ENCODE measurements at places on chromosomes 13 and 19.
A peak's percentile ranks its signal among the peaks of the same experiment; 100 is the strongest.

DNA sequence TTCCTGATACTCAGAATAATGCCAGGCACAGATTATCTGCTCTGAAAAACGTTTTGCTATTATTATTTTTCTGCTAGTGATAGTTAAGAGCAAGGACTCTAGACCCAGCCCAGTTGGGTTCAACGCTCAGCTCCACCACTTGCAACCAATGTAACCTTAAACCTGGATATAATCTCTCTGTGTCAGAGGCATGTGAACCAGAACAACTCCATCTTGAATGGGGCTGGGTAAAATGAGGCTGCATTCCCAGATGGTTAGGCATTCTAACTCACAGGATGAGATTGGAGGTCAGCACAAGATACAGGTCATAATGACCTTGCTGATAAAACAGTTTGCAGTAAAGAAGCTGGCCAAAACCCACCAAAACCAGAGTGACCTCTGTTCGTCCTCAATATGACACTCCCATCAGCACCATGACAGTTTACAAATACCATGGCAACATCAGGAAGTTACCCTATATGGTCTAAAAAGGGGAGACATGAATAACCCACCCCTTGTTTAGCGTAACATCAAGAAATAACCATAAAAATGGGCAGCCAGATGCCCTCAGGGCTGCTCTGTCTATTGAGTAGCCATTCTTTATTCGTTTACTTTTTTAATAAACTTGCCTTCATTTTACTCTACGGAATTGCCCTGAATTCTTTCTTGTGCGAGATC lies 13.6 kb downstream of the FAM187B start:
- DNase-seq, result no peak

DNA sequence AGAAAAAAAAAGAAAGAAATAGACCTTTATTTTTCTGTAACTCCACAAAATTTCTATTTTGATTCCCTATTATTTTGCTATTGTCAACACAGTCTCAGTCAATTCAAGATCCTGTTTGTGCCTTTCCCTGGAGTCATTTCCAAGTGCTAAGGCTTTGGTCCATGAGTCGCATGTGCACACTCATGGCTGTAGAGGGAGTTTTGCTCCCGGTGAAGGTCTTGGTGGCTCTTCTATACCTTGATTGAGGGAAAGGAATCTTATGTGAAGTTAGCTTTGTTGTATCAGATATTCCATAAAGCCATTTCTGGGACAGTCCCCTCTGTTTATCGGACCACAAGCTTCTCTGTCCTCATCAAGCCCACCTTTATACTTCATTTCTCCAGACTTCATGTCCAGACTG lies 58.7 kb upstream of the ALOX5AP start:
- peak; percentile 33 for DNase-seq

DNA sequence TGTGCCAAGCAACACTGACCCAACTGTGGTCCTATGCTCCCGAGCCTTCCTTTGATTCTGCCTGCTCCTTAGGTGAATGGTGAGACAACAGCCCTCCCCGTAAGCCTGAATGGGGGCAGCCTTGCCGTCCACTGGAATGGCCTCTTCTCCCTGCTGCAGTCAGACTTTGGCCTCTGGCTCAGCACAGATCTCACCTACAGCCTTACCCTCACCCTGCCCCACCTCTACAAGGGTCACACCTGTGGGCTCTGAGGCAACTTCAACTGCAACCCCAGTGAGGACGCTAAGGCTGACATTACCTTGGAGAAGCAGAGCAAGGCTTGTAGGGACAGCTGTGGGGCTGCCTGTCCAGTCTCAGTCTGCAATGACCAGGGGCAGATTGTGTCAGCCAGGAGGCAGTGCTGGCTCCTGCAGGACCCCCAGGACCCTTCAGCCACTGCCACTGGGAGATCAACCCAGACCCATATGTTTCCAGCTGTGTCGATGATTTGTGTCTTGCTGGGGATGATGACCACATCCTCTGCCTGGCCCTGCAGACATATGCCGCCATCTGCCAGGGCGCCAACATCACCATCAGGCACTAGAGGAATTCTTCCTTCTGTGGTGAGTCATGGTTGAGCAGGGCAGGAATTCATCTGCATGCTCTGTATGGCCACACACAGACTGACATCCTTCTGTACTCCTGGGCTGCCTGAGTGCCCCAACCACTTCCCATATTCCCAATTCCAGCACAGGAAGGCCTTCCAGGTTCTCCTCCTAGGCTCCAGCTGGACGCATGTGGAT lies 27.3 kb upstream of the FXYD3 start:
- DNase-seq, result peak; percentile 91

- DNase-seq, result no peak
These were observed 106.1 kb downstream of the NHLRC3 start for GRCh38 chr13:39144391-39144790.

GRCh38 chr19:1225440-1226226 lies 12.2 kb downstream of the CBARP start:
- DNase-seq, result no peak

DNA sequence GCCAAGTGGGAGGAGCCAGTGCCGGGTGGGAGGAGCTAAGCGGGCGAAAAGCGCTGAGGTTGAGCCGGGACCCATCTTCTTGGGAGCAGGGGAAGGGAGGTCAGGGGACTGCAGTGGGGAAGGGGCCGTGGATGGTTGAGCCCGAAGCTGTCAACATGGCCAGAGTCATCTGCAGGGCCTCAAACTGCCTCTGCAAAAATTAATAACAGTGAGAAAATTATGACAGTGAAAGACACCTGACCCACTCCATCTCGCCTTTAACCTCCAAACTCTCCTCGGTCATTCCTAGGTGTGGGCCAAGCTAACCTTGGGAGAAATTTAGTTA lies 30.1 kb downstream of the ZNF557 start:
- no peak for DNase-seq

GRCh38 chr13:20911037-20911436 lies 8.5 kb upstream of the XPO4 start:
- DNase-seq, result no peak

DNA sequence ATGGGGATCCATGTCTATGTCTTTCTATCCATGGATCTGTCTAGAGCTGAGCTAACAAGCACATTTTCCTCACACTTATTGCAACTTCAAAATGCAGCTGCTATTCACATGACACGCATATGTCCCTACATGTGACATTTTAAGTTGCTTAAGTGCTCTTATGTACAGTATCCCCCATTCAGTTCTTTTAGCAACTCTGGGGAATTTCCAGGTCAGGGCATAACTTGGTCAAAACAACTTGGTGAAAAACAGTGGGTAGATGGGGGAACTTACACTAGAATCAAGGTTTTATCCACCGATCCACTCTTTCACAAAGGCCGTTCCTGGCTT lies 73.0 kb downstream of the COL4A1 start:
- DNase-seq, result no peak

DNA sequence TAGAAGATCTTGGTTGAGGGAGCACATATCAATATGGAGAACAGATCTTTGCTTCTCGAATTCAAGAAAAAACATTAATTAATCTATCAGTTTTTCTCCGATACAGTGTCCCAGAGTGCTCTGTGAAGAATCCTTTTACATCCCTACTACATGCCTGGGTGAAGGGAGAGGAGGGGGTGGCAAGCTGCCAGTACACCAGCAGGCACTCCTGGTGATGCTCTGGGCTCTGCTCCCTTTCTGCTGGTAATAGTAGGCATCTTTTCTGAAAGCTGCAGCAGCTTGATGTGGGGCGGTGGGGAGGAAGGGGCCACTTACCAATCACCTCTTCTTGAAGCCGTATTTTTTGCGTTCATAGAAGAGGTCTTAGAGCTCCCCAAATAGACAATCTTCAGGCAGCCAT lies 30.7 kb downstream of the PBX4 start:
- DNase-seq, result no peak

DNA sequence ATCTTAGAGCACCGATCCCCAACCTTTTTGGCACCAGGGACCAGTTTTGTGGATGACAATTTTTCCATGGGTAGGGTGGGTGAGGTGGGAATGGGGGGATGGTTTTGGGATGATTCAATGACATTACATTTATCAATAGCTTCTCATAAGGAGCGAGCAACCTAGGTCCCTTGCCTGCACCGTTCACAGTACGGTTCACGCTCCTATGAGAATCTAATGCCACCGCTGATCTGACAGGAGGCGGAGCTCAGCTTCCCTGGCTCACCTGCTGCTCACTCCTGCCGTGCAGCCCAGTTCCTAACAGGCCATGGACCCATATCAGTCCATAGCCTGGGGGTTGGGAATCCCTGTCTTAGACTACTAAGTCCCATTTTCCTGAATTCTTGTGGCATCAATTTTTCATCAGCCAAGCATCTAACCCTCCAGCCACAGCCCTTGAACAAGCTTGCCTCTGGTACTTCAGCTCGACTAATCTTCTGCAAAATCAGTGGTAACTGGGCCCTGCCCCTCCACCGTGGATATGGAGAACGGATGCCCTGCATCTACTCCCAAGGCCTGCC lies 37.0 kb upstream of the MAP3K10 start:
- no peak for DNase-seq

- DNase-seq, result no peak
These were observed 801.1 kb downstream of the SLITRK5 start for GRCh38 chr13:88472316-88472715.

DNA sequence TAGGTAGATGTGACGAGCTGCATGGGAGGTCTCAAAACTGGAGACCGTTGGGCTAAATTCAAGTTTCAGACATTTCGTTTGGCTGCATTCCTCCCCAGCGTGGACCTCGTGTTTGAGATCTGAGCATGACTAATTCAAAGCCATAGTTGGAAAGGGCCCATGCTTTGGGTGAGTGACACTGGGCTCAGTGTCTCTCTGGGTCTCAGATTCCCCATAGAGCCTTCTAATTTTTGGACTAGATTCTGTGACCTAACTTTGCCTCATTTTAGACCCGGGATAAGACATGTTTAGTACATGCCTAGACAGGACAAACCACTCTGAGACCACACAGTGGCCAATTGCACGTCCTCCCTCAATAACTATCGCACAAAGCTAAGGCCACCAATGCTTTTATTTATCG lies 16.6 kb downstream of the CKM start:
- no peak for DNase-seq

- DNase-seq, result no peak
These were observed 17.4 kb upstream of the ZNF543 start for GRCh38 chr19:57302727-57303401.

DNA sequence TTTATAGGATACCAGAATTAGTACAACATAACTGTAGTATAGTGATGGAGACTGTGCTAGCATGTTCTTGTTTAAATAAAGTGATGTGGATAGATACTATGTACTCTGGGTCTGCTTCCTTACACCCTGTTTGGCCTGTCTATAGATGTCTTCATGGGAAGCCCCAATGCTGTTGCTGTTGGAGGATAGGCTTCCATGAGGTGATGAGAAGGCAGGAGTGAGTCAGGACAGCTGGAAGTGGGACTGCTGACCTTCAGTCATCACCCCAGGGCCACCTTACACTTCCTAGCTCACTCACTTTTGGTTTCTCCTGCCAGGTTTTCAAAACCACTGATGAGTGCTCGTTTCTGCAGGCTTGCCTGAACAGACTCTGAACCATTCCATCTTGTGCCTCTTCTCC lies 4.2 kb downstream of the KCTD4 start:
- peak; percentile 20 for DNase-seq

- DNase-seq, result no peak
These were observed 117.4 kb downstream of the TRPC4 start for GRCh38 chr13:37752146-37752545.

DNA sequence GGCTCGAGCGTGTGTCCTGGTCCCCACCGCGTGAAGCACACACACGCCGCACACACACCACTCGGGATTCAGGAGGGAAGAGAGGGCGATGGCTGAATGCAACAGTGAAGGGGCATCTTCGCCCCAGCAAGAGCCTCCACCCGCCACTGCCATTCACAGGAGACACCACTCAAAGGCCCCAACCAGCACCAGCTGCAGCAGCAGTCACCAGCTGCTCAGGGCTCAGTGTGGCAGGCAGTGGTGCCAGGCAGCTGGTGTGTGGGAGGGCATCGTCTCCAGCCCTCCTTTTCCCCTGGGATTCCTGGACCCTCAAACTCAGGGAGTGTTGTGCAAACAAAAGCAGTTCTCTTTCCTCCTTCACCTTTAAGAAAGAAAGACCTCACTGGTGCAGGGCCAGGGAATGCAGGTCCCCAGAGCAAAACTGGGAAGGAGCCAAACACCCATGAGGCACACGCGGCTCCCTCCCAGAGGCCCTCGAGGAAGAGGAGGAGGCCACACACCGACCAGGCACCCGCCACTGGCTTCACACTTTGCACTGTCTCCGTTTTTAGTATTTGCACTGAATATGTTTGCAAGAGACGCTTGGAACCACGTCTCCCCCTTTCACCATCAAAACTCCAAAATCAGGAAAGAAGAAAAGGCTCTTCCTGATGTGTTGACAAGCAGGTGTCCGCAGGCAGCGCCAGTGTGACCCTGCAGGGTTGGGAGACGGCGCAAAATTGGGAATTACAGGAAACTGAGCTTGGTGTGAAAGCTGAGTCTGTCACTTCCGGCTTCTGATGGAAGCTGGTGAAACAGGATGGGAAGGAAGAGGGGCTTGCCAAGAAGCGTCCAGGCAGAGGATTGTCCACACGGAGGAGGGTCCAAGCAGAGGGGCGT lies 26.4 kb upstream of the F7 start:
- DNase-seq, result no peak

DNA sequence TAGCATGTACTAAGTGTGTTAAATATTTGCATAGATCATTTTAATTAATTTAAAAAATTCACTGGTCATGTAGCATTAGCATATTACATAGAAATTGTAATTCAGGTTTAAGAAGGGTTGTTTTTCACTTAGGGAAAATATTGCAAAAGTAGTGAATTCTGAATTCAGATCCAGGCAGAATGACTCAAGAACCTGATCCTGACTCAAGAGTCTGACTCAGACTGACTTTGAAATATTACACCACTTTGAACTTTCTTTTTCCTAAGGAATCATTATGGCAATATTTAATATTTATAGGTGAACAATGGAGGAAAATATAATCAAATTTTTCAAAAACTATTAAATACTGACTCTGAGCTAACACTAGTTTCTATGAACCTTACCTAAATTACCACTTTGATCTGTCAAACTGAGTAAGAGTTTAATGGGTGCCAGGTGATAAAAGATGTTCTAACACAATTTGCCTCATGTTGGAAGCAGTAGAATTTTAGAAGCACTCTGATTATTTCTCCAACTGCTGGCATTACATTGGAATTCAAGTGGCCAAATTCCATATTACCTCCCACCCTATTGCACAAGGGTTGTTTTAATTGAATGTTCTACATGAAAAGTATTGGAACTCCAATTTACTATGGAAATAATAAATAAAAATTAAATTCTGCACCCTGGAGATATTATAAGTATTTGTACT lies 261.6 kb downstream of the SLITRK1 start:
- DNase-seq, result peak; percentile 63

DNA sequence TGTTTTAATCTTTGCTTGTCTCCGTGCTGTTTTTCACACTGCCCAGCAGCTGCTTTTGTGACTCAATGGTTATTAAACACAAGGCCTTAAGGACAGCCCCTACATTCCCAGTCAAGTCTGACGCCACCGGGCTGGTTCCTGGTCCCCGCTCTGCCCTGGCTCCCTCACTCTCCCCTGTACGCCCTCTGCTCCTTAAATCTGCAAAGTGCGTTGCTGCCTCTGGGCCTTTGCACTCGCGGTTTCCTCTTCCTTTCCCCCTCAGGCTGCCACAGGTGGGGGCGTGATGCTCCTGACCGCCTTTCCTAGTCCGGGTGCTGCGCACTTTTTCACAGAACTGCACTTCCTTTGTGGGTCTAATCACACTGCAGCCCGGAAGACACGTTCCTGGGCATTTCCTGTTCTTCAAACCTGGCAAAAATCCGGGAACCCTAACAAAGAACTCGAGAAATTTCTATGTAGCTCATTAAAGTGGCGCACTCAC lies 25.6 kb downstream of the NOSIP start:
- DNase-seq, result no peak

- no peak for DNase-seq
These were observed 58.6 kb upstream of the SPRY2 start for GRCh38 chr13:80399340-80400163.
